Kidney tubule cell (primary cell): ENCODE measurements at places on chromosomes 12 and 14.
A peak's percentile ranks its signal among the peaks of the same experiment; 100 is the strongest.

DNA sequence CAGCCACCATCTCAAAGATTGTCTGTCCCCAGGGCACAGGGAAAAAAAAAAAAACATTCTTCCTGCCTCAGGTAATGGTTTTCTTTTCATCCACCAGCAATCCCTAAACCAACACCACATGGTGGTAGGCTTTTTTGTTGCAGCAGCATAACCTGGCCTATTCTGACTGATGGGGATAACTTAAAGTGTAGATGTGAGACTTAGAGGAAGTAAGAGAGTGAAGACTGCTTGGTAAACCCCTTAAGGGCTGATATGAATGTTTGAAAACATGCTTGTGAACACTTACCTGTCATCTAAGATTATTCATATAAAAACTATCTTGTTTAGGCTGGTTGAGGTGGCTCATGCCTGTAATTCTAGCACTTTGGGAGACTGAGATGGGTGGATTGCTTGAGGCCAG lies 130.2 kb upstream of the RAP1B start:
- no peak for DNase-seq

DNA sequence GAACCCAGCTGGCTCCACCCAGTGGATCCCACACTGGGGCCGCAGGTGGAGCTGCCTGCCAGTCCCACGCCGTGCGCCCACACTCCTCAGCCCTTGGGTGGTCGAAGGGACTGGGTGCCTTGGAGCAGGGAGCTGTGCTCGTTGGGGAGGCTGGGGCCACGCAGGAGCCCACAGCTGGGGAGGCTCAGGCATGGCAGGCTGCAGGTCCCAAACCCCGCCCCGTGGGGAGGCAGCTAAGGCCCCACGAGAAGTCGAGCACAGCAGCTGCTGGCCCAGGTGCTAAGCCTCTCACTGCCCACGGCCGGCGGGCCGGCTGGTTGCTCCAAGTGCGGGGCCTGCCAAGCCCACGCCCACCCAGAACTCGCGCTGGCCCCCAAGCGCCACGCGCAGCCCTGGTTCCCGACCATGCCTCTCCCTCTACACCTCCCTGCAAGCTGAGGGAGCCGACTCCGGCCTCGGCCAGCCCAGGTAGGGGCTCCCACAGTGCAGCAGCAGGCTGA lies 56.2 kb downstream of the ANO2 start:
- DNase-seq = no peak

DNA sequence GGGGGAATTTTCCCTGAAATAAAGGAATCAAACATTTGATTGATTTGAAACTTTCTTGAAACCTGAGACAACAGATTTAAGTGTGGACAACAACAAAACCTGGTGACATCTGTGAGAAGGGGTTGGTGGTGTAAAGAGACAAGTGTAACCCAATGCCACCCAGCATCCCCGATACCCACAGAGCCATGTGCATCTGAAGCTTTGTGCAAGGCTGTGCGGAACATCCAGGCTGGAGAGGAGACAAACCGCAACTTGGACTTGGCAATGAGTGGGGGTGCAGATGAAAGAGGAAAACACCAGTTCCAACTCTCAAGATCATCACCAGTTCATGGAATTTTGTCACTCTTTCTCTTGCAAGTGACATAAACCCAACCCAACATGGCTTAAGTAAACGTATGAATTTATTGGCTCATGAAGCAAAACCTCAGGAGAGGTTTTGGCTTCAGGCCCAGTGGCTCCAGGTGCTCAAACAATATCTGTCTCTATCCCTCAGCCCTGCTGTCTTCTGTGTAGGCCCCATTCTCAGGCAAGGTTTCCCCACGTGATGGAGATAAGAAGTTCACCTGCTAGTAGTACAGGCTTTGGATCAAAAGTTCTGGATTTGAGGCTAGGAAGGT lies 55.2 kb upstream of the NTF3 start:
- DNase-seq = peak; percentile 6

DNA sequence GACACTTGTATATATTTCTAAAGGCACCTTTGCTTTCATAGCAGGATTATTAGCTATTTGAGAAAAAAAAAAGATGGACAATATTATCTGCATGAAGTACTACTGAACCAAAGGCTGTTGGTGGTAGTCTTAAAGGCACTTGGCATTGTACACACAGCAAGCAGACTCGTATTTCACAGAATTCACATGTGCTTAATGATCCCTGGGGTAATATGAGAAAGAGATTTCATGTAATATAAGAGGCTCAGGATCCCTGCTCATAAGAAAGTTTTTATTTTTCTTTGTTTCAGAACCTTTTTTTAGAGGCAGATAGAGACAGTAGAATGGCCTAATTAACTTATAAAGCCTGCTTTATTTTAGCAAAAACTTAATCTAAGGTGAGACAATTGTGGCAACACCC lies 59.5 kb downstream of the SYNE2 start:
- no peak for DNase-seq

DNA sequence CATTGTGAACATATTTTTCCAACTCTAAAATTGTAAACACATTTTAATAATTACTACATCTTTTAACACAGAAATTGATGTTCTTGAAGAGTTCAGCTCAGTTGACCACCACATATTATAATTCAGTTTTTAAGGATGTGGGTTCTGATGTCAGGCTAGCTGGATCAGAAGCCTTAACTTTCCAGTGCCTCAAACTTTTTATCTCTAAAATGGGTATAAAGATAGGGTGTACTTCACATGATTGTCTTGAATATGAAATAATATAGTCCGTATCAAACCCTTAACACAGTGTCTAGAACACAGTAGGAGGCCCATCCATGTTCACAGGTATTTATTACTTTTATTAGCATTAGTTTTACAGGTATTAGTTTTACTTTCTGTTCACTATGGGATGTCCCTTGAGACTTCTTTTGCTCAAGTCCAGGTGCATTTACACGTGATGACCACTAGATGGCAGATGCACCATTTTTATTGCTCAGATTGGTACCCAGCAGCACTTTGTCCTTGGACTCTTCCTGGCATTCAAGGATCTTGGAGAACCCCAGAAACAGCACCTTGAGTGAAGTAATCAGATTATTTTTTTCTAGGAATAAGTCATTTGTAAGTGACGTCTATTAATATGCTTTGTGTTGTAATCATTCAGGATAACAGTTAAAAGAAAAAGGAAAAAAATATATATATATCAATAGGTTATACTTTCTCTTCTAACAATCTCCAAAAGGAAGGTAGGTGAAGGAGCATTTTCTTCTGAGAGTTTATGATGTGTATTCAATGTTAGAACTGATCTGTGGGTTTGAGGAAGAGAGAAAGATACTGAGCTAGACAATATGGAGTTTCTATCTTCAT lies 580.2 kb downstream of the ETNK1 start:
- DNase-seq = peak; percentile 55

DNA sequence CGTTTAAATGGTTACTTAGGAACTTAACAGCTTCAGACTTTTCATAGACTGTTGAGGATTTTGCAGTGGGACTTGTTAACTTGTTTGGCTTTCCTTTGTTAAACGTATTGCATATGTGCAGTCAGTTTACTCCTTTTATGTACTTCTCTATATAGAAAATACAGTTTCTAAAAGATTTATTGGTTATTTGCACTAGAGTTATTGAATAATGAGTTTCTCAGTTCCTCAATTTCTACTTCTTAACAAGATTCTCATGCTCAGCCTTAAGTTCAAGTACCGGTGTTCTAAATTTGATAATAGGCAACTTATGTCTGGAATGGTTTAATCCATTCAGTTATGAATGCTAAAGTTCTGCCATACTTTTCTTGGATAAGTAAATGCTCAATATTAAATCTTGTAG lies 919 bp downstream of the PSMA3 start:
- DNase-seq = no peak

DNA sequence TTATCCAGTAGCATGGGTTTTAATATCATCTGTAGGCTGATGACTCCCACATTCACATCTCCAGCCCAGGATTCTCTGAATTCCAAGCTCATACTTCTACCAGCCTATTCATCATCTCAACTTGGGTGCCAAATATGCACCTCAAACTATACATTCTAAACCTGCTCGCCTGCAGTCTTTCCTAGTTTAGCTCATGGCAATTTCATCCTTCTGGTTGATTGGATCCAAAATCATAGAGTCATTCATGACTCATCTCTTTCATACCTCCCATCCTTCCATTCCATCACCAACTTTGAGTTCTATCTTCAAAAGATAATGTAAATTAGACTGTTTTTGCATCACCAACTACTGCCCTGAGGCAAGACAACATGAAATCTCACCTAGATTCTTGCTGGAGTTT lies 99.7 kb upstream of the EGLN3 start:
- DNase-seq = peak; percentile 65

DNA sequence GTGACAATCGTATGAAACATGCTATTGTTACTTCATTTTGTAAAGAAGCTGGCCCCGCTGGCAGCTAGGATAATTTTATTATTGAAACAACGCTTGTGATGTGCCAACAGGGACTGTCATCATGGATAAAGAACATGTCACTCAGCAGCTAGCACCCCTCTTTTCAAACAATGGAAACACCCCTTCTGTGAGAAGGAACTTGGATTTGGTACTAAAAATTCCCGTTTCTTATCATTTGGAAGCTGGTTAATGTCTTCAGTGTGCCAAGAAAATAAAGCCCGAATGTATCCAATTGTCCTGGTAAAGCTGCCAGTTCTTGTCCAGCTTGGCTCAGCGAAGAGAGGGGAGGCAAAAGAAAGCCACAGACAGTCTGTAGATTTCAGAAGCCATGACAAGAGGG lies 186.6 kb downstream of the PHLDA1 start:
- no peak for DNase-seq

GRCh38 chr12:25276199-25276937 lies 25.6 kb upstream of the KRAS start:
- peak; percentile 94 for DNase-seq

DNA sequence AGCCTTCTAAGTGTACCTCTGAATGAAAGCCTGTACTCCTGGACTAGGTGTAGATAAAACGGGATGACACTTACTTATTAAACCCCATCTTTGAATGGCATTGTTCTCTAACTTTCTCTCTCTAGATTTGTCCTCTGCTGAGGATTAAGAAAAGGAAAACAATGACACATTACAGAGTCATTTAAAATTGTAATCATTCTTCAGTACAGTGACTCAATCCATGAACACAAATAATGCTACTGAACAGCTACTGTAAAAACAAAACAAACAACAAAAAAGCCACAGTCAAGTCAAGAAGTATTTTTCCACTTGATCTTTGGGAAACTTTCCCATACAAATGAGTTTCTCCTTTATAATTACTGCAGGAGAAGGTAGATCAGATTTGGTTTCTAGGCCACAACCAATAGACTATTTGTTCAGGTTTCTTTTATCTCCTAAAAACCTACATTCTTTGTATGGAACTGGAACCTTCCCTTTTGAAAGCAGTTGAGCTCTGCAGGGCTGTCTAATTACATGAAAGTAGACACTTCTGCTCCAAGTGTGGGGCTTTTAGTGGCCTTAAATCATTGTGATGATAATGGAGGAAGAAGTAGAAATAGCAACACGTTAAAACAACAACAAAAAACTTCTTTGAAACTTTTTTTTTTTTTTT lies 219.1 kb downstream of the ESR2 start:
- DNase-seq = peak; percentile 62

DNA sequence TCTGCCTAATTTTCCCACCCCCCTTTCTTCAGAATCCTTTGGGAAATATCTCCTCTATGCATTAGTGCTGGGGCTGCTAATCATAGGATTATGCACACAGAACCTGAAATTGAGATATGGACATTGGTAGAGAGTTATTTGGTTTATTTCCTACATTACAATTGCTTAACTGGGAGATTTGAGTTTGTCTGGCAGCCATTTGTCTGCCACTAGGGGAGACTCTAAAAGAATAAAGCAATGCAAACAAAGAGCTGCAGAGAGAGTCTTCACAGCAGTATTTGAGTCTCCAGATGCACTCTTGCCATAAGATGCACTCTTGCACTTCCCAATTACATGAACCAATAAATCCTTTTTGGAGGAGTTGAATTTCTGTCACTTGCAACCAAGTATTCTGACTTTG lies 12.0 kb upstream of the PCNX4 start:
- no peak for DNase-seq

DNA sequence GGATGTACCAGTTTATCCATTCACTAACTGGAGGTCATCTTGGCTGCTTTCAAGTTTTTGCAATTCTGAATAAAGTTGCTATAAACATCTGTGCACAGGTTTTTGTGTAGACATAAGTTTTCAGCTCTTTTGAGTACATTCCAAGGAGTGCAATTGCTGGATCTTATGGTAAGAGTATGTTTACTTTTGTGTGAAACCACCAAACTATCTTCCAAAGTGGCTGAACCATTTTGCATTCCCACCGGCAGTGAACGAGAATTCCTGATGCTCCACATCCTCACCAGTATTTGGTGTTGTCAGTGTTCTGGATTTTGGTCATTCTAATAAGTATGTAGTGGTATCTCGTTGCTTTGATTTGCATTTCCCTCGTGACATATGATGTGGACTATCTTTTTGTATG lies 150.5 kb upstream of the BCL2L14 start:
- DNase-seq = no peak

DNA sequence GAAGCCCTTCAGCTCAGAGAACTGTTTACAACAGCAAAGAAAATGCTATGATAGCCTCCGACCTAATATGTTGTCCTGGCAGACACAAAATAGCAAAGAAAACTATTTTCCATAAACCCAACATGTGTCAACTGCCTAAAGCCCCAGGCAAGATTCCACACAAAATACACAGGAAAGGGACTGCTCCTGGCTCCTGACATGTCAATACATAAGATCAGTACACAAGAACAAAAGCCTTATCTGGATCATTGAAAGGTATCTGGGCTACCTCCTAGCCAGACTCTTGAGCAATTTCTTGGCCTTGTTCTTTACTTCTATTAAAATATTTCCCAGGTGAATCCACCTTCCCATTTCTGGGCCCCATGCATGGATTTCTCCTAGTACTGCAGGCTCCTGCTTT lies 242.3 kb upstream of the GRIP1 start:
- no peak for DNase-seq

DNA sequence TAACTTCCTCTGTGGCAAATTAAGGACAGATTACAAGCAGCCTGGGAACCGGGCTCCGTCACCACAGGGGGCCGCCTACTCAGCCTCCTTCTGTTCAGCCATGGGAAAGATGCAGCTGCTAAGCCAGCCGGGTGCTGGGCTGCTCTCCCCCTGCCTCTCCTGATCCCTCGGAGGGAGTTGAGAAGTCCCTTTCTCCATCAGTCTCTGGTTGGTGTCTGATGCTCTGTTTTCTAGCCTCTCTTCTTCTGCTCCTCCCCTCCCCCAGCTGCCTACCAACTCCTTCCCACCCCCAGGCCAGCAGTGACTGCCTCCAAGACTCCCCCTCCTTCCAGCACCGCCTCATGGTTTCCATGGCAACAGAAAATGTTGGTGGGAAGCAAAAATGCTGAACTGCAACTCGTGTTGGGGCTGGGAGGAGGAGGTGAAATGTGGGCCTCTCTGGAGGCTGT lies 486.7 kb downstream of the APAF1 start:
- no peak for DNase-seq

DNA sequence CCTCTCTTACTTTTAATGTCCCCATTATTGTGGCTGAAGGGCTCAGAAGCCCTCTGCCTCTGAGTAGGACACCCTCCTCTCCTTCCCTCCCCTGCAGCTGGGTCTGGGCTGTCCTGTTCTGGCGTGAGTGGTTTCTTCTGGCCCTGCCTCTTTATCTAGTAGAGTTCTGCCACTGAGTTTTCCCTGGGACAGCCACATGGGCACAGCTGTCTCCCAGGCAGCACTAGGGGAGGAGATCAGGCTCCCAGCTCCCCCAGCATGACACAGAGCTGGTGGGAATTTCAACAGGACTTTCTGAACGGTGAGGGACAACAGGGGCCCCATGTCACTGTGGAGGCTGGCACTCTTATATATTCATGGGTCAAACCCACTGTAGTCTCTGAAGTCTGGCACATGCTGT lies 21.4 kb downstream of the TMEM132C start:
- DNase-seq = no peak
